Hematopoietic multipotent progenitor cell treated with erythropoietin and hydrocortisone succinate and interleukin-3 and kit ligand, for 8 days (in vitro differentiated cells): ENCODE measurements at places on chromosomes 3 and 15.
A peak's percentile ranks its signal among the peaks of the same experiment; 100 is the strongest.

GRCh38 chr3:185024406-185024805, 128.5 kb downstream of the C3orf70 start:
- peak; percentile 14 for DNase-seq

GRCh38 chr3:153099131-153099530, 62.9 kb upstream of the RAP2B start:
- DNase-seq, result no peak

DNA sequence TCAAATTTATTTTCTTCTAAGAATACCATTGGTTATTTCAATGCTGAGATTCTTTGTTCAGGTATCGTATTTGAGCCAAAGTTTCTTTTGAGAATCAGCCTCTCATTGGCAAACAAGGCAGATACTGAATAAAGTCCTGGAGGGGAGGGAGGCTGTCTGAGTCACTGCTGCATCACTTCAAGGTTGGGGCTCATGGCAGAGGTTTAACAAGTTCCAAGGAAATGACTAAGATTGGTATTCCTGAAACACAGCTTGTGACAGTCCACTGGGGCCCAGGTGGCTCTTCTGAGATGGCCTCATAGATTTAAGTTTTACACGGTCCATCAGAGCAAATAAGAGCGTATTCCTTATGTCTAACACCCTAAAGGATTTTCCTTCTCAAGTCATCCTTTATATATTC, 213.8 kb upstream of the STAC start:
- no peak for DNase-seq

DNA sequence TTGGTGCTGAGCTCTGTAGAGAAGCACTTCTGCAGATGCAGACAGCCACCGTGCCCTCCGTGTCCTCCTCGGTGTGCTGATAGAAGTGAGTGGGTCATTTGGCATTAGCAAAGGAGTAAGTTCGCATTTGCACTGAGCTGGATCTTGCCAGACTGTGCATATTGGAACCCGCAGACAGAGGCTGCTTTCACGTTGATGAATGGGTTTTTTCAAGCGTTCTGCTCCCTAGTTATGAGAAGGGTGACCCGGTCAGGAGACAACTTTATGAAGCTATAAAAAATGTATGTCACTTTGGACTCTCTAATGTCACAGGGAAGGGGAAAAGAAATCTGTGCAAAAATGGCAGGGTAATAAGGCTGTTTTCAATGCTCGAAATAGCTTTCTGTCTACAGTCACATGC, 739.4 kb downstream of the MCTP2 start:
- no peak for DNase-seq

- DNase-seq, result peak; percentile 73
These were observed 125.6 kb downstream of the ETFA start for GRCh38 chr15:76185716-76186115.

DNA sequence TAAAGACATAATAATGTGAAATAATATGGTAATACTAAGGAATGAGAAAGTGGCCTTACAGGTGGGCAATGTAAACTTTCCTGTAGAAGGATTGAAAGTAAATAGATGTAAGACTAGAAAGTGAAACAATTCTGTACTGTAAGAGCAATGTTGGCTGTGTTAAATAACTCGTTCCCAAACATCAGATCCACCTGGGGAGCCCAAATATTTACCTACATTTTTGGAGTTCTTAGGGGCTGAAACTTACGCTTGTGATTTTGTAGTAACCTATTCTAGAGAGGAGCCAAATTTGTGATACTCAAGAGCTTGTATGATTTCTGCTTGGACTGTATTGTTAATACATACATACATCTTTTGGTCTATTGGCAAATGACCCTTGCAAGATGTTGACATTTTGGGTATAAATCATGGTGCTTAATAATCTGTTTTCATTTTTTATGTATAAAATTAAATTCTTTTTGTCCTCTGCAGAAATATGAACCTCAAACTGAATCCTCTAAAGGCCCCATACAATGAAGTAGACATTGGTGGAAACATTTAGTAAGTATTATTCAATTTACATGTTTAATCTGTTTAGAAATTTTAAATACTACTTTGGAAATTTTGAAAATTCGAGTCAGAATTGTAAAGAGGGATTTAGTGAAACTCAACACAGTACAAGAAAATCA, 8.5 kb upstream of the CHD2 start:
- no peak for DNase-seq

DNA sequence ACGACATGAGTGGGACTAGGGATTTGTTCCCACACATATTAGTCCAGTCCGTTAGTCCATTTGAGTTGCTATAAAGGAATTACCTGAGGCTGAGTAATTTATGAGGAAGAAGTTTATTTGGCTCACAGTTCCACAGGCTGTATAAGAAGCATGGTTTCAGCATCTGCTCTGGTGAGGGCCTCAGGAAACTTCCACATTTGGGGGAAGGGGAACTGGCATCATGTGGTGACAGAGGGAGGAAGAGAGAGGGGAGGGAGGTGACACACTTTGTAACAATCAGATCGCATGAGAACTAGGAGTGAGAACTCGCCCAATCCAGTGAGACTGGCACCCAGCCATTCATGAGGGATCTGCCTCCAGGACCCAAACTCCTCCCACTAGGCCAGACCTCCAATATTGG, 769.9 kb upstream of the ROBO1 start:
- DNase-seq, result no peak

DNA sequence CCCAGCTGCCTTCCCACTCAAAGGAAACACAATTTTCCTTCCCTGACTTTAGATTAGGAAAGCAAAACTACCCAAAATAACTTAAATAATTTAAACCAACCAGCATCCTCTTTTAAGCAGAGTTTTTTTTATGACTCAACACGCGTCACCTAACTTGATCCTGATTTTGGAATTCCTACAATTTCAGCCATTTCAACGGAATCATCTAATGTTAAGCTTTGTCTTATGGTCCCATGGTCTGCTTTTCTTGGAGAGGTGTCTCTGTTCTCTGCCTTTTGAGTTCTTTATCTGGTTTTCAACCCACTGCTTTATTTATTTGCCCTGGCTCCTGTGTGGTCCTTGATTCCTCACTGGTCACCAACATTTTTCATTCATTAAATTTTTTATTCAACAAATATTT, 219.2 kb upstream of the ARHGEF26 start:
- no peak for DNase-seq

- no peak for DNase-seq
These were observed 688.9 kb upstream of the NAALADL2 start for GRCh38 chr3:174170248-174170647.

- no peak for DNase-seq
These were observed 4.4 kb upstream of the MBNL1 start for GRCh38 chr3:152264378-152264777.

- no peak for DNase-seq
These were observed 160.7 kb upstream of the CMC1 start for GRCh38 chr3:28080716-28081115.

- peak; percentile 95 for DNase-seq
These were observed 324.7 kb downstream of the SHQ1 start for GRCh38 chr3:72523429-72524151.

- no peak for DNase-seq
These were observed 4.7 kb downstream of the LMAN1L start for GRCh38 chr15:74817370-74817737.

- no peak for DNase-seq
These were observed 6.4 kb downstream of the PDE8A start for GRCh38 chr15:84987949-84988624.

- peak; percentile 45 for DNase-seq
These were observed 9.7 kb upstream of the TATDN2 start for GRCh38 chr3:10238345-10239183.

DNA sequence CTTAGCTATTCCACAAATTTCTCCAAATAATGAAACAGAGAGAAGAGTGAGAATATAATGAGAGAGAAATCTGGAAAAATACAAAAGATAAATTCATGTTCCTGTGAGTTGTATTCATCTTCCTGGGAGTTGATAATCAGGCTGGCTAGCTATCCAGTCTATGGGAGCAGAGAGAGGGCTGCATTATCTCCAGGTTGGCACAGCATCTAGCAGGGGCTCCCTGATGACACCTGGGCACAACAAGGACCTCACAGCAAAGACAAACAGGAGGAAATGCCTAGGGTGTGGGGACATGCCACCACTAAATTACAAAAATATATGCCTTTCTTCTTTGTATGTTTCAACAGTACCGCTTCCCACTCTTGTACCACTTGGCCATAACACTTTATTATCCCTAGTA, 1.9 kb downstream of the EHD4 start:
- no peak for DNase-seq

DNA sequence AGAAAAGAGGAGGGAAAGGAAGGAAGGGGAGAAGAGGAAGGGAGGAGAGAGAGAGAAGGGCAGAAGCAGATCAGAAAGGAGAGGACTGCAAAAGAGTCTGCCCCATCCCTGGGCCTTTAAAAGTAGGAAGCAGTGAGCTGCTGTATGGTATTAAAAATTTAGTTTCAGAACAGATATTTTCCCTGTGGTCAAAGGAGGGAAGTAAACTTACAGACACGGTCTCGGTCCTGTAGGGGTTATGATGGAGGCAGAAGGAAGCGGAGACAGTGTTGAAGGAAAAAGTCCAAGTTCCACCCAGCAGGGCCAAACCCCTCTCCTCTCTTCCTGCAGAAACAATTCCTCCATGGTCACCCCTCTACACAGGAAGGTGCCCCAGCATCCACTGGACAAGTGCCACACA, 122.0 kb upstream of the PROK2 start:
- DNase-seq, result no peak

DNA sequence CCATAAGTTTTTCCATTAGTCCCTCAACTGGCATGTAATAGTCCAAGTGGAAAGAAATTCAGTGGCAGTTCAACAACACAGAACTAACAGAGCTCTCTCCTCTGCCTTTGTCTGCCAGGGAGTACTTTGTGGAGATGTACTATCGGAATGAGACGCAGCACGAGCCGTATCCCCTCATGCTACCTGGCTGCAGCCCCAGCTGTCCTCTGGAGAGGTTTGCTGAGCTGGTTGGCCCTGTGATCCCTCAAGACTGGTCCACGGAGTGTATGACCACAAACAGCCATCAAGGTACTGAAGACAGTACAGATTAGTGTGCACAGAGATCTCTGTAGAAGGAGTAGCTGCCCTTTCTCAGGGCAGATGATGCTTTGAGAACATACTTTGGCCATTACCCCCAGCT, 39.4 kb downstream of the ACP3 start:
- no peak for DNase-seq

DNA sequence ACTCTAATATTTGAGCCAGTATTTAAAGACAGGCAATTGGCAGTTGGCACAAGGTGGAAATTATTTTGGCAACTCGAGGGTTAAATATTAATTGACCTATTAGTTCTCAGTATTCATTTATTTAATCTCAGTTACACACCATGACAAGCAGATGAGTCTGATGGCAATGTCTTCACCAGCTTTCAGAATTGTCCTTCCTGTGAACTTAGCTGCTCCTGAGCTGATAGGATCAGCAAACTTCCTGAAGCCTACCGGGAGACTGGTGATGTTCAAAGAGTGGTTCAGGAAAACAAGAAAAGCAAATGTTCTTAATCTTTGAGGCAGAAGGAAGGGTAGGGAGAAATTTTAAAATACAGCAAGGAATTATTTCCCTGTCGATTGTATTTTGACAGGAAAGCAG, 522.2 kb downstream of the SOX2 start:
- DNase-seq, result no peak

- DNase-seq, result peak; percentile 21
These were observed 23.0 kb downstream of the CMTM7 start for GRCh38 chr3:32414522-32415202.

DNA sequence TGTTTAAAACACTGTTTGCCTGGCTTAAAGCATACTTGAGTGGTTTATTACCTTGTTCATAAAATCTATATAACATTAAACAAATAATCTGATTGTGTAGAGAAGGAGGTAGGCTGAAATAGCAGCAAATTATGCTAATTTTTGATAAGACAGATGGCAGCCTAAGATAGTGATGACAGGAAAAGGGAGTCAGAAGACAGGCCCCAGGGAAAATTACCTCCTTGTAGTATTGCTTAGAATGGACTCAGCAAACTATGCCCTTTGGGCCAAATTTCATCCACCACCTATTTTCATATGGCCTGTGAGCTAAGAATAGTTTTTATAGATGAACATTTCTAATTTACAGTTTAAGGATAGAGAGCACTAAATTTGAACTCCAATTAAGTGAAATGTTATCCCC, 37.8 kb downstream of the CHD2 start:
- DNase-seq, result no peak

- DNase-seq, result no peak
These were observed 96.0 kb downstream of the GTPBP8 start for GRCh38 chr3:113086560-113087461.

GRCh38 chr3:36058404-36059030, 321.8 kb upstream of the STAC start:
- DNase-seq, result no peak

GRCh38 chr3:160554980-160555379, 10.4 kb downstream of the KPNA4 start:
- DNase-seq, result no peak

GRCh38 chr3:134892326-134892725, 97.3 kb downstream of the EPHB1 start:
- DNase-seq, result no peak

GRCh38 chr15:42053010-42053409, 32.2 kb upstream of the PLA2G4E start:
- DNase-seq, result no peak

GRCh38 chr15:60935130-60935529, 294.0 kb downstream of the RORA start:
- no peak for DNase-seq

- no peak for DNase-seq
These were observed 657.3 kb upstream of the TGFBR2 start for GRCh38 chr3:29949131-29949530.

DNA sequence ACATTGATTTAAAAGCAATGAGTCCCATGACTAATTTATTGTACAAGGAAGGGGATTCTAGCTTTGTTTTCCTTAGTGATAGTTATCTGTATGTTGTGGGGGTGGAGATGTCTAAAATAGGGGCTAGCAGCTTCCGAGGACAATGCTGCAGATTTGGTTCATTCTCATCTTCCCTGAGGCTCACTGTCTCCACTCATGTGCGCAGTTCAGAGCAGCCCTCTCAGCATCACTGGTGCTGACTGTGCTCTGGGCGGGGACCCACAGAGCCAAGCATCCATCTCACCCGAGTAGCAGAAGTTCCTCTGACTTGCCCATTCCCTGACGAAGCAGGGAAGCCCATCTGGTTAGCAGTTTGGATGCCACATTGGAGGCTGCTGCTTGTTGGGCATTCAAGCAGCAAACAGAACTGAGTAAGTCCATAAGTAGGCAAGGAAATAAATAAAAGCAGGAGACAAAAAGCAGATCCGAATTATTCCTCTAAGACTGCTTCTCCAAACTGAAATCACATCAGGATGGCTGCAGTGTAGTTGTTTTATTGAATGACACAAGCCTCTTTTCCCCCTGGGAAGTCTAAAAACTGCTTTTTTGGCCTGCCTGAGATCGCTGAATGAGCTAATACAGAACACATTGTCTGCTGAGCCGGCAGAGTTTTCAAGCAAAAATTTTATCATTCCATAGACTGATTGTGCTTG, 27.5 kb downstream of the RARB start:
- DNase-seq, result no peak

DNA sequence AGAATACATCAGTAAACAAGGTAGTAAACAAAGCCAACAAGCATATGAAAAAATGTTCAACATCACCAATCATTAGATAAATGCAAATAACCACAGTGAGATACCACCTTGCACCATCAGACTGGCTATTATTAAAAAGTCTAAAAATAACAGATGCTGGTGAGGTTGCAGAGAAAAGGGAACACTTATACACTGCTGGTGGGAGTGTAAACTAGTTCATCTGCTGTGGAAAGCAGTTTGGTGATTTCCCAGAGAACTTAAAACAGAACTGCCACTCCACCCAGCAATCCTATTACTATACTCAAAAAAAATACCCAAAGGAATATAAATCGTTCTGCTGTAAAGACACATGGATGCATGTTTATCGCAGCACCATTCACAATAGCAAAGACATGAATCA, 30.3 kb upstream of the ZBTB38 start:
- no peak for DNase-seq

- peak; percentile 93 for DNase-seq
These were observed 515.9 kb downstream of the NLGN1 start for GRCh38 chr3:173913397-173913796.
